ENCODE measurements at places on chromosomes 2 and 18. TPM values are rescaled to one million over a fixed set of nuclear protein-coding genes. Genes with fewer than 3 reads are reported as not detected.

- DNase-seq = no peak
Measured at GRCh38 chr18:37419315-37419714, 146.3 kb downstream of the CELF4 start.

RND3 gene
- not detected for total RNA-seq

VWC2L gene
- not detected for total RNA-seq

DNA sequence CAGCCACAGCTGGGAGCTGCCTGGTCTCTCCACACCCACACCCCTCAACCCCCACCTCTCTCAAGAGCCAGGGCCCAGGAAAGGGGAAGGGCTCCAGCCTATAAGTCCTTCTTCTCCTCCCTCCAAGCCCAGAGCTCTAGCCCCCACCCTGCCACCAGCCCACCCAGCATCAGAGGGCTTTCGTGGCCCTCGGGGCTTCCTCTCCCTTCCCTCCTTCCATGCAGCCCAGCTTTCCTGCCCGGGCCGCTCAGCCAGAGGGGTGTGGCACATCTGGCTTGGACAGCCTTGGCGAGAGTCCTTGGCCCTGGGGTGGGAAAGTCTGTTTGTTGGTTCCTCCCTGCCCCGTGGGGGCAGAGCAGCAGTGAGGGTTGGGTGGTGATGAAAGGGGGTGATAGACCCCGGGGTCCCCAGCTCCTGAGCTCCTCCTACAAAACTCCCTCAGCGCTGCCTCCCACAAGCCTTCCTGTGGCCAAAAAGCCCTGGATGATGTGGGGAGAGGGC lies 7.0 kb downstream of the TNS1 start:
- DNase-seq = no peak

- no peak for DNase-seq
Measured at GRCh38 chr18:49640741-49641140, 78.9 kb downstream of the LIPG start.

VAMP8 gene
- 71.4 TPM for total RNA-seq

- DNase-seq = no peak
Measured at GRCh38 chr2:12722447-12723316, 5.9 kb downstream of the TRIB2 start.

MRPS9 gene
- total RNA-seq = 23.8 TPM

KIF5C gene
- total RNA-seq = 8.0 TPM

DNA sequence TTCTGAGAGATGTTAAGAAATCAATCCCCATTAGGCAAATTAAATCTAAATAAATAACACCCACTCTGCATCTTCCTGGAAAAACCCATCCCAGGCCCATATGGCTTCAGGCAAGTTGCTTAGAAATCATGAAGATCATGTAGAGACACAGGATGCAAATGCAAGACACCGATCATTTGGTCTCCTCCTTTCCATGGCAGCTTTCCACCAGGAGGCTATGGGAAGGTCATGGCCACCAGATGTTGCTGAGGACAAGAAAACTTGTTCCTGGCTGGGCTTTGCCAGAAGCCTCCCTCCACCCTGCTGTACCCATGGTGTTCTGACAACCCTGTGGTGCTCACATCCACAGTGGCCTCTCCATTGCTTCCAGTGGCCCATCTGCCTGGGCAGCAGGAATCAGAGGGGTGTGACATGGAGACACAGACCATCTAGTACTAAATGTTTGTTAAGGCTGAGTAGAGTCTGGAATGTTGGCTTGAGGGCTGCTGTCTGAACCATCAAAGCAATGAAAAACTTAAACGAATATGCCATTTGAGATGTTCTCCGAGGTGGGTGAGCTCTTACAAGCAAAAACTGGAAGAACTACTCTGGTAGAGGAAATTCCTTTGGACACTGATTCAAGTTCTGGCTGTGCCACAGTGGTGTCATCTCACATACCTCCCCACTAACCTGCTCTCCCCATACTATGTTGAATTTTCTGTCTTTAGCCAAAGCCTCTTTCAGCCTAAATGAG lies 293.2 kb downstream of the TNS1 start:
- DNase-seq = no peak

DQX1 gene
- 0.36 TPM for total RNA-seq

GRCh38 chr2:229713371-229714079 lies 830 bp downstream of the DNER start:
- no peak for DNase-seq

GRCh38 chr2:170997893-170998597 lies 69.0 kb downstream of the GORASP2 start:
- no peak for DNase-seq

GRCh38 chr2:170354855-170355780 lies 177.2 kb downstream of the MYO3B start:
- no peak for DNase-seq

TMBIM1 gene
- total RNA-seq = 100 TPM

DNA sequence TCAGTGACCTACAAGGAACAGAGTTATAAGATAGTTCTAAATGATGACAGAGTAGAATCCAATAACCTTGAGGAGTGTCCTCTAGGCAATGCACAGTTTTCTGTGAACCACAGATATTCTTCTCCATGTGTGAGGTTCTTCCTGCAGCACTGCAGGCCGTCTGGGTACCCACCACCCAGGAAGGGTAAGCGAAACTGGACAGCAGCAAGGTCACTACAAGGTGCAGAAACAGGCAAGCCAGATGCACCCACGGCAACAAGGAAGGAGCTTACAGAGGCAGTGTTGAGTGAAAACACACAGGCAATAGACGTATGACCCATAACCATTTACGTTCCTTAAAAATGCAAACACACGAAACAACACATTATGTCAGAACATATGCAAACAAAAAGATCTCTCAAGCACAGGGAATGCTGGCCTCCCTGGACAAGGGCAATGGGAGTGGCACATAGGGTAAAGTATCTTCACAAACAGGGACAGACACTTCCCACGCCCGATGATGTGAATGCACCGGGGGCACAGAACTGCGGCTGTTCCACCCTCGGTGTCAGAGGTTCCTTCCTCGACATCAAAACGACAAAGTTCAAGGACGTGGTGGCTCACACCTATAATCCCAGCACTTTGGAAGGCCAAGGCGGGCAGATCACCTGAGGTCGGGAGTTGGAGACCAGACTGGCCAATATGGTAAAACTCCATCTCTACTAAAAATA lies 84.1 kb downstream of the NDUFA10 start:
- no peak for DNase-seq

CHRND gene
- not detected for total RNA-seq

DNA sequence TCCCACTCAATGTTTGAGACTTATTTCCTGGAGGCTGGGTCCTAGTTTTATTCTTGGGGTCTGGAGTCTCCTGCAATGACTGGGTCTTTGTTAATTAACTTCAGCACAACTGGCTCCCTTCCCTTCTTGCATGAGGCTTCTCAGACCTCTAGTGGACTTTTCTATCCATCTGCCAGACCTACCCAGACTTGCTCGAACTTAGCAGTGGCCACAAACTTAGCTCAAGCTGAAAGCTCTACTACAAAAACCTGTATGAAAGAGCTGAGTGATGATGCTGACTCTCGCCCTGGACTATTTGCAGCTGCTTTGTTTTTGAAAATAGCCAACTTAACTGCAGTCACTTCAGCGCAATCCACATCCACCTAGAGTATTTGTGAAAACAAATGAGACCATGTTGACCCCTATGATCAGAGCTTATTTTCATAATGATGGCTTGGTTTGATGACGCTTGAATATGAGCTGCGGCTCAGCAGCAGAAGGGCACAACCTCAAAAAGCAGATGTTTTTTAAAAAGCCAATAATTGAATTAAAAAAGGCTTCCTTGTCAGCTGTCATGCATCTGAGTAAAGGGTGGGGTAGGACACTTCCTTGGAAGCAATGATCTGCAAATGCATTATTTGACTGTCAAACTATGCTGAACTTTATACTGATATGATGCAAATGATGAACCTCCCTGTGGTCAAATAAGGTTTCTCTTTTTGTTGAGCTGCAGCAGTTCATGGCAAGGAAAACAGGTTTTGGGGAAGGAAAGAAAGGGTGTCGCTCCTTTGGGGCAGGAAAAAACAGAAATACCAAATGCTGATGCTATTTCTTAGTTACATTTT lies 10.6 kb upstream of the ANXA4 start:
- DNase-seq = no peak

GRCh38 chr2:236910781-236911495 lies 174.8 kb upstream of the COPS8 start:
- DNase-seq = no peak

NAT8 gene
- total RNA-seq = not detected

DNA sequence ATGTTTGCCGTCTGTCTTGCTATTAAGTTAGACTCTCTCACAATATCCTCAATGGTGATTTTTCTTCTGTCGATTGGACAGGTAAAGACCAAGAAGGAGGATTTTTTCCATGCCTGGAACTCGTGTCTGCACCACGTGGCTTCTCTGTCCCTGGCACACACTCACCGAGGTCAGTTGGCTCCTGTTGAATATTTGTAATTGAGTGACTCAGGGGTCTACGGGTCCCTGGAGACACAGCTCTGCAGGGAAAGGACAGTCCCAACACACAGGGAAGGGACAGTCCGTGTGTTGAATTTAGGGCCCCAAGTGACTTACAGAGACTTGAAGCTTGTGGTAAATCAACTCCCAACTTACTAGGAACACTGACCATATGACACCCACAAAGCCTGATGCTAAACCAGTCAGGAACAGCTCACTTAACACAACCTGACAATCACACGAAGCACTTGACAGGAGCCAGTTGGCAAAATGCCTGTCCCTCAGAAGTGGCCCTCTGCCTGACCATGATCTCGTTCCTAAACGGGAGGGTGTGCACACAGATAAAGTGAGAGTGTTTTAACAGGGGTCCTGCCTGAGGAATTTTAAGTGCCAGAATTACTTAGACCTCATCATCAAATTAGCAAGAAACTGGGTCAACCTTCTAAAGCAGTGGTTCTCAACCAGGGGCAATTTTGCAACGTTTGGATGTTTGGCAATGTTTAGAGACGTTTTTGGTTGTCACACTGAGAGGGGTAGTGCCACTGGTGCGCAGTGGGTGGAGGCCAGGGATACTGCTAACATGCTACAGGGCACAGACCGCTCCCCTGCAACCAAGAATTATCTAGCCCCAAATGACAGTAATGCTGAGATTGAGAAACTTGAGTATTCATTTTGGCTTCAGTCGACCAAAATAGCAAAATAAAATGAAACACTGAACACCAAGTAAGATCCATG lies 88.9 kb upstream of the BCL2L11 start:
- DNase-seq = no peak

GRCh38 chr2:161158882-161159281 lies 1.3 kb upstream of the TANK start:
- DNase-seq = no peak

NXPH2 gene
- total RNA-seq = not detected

DNA sequence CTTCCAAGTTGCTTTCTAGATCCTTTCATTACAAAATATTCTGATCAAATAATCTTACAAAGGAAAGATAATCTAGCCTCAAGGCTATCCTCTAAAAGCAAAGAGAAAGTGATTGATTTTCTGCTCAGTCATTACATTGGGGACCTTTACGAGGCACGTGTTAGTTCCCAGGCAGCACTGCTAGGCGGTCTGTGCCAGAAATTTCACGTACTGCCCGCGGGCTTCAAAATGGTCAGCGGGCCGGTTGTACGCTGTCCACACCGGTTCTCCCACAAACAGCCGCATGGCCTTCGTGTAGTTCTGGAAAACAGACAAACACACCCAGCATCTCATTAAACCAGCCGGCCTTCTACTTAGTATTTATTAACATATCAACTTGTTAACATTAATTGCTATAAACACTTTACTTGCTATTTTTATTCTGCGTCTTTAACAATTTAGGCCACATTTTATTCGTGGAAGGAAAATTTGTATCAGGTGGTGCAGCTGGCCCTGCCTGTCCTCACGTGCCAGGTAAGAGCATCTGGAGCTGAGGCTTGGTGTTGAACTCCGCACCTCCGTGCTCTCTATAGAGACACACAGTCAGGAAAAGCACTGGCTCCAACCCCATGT lies 20.4 kb downstream of the ADI1 start:
- no peak for DNase-seq

IL1RN gene
- total RNA-seq = 1.2 TPM

- no peak for DNase-seq
Measured at GRCh38 chr2:56211048-56211447, 27.3 kb downstream of the CCDC85A start.

GRCh38 chr2:71457923-71458322 lies 4.6 kb downstream of the DYSF start:
- DNase-seq = no peak

DNA sequence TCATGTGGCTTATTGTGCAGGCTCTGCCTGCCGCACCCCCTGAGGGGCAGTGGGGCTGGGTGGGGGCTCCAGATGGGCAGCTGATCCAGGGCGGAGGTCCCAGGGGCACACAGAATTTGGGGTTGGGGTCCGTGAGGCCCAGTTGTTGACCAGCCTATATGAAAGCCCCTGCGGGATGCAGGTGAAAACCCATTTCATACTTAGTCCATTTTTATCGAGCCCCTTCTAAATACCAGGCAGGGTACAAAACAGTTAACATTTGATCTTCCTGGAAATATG lies 30.6 kb downstream of the MYO7B start:
- DNase-seq = no peak

DNA sequence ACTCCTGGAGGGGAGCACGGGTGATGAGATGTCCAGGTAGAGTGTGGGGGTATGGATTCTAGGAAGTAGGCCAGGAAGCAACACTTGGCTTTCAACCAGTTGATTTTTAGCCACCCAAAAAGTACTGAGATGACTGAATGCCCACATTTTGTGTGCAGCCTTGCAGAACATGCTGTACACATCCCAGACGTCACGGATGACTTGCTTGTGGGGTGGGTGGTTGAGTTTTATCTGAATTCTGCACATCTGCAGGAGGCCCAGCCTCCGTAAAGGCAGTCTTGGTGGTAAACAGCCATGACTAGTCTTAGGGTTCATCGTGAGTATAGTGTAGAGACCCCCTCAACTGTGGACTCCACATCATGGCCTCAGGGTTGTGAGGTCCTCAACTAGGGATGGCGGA lies 53.3 kb upstream of the CCDC195 start:
- DNase-seq = no peak

G6PC2 gene
- total RNA-seq = not detected

LAMA1 gene
- not detected for total RNA-seq

ARHGEF33 gene
- total RNA-seq = not detected

- DNase-seq = no peak
Measured at GRCh38 chr2:223692191-223692947, 90.2 kb upstream of the SCG2 start.

CD8B2 gene
- 14.1 TPM for total RNA-seq

All from naive thymus-derived CD8-positive, alpha-beta T cell (primary cell).